ENCODE measurements at places on chromosomes 16 and 17. TPM values are rescaled to one million over a fixed set of nuclear protein-coding genes. Genes with fewer than 3 reads are reported as not detected.

The RTN4RL1 gene
- polyA plus RNA-seq = 1.8 TPM

The MRPL10 gene
- 62.8 TPM for polyA plus RNA-seq

The CES3 gene
- polyA plus RNA-seq = 2.1 TPM

The ARL17A gene
- 10.0 TPM for polyA plus RNA-seq

The TEKT3 gene
- not detected for polyA plus RNA-seq

The TRIM72 gene
- polyA plus RNA-seq = not detected

The SERPINF2 gene
- polyA plus RNA-seq = 2.4 TPM

The ZNF646 gene
- polyA plus RNA-seq = 9.1 TPM

The DNAI2 gene
- not detected for polyA plus RNA-seq

DNA sequence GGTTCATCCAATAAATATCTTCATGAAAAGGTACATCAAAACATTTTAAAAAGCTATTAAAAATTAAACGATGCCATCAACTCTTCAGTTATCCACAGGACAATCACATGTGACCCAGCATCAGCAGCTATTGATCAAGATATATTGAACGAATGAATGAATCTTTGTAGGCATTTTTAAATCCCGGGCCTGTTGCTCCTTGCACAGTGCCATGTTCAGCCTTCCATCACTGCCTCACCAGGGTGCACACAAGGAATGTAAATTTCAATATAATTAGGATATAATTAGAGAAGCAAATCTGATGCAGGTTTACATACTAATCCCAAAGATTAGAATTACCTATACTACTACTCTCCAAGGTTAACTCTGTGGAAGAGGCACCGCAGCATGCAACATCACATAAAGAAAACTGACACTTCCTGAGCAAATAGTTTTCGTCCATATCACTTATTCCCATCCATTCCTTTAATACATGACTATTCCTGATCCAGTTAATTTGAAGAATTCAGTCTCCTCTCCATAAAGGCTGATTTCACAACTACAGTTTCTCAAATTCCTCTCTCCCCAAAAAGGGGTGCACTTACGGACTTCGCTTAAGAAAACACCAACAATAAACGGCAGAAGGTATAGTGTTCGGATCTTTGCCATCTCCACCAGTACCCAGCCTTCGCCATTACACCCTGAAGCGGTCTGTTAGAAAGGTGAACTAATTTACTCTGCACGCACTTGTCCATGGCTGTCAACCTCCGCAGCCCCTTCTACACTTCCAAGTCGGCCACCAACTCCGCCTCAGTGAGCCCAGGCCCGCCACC, 938 bp downstream of the NCOR1 start:
- no peak for DNase-seq

GRCh38 chr17:82338858-82339633, 5.5 kb upstream of the SECTM1 start:
- peak; percentile 94 for DNase-seq

GRCh38 chr16:6106061-6106460, 1008.5 kb upstream of the EEF2KMT start:
- DNase-seq = no peak

- DNase-seq = no peak
Measured at GRCh38 chr17:22374741-22375140, 682.4 kb downstream of the KCNJ18 start.

DNA sequence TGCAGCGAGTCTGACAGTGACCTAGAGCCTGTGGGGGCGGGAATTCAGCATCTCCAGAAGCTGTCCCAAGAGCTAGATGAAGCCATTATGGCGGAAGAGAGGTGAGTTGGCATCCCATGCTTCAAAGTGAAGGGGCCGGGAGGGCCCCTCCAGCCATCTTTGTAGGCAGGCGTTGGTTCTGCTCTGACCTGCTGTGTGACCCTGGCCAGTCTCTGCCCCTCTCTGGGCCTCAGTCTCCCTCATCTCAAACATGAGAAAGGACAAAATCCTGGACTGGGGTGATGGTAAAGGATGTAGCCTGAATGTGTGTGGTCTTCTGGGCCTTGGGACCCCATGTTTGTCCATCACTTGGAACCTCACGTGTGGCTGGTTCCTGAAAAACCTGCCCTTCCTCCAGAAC, 5.1 kb downstream of the PIMREG start:
- DNase-seq = no peak

GRCh38 chr17:41942626-41943373, 12.4 kb downstream of the ODAD4 start:
- no peak for DNase-seq

DNA sequence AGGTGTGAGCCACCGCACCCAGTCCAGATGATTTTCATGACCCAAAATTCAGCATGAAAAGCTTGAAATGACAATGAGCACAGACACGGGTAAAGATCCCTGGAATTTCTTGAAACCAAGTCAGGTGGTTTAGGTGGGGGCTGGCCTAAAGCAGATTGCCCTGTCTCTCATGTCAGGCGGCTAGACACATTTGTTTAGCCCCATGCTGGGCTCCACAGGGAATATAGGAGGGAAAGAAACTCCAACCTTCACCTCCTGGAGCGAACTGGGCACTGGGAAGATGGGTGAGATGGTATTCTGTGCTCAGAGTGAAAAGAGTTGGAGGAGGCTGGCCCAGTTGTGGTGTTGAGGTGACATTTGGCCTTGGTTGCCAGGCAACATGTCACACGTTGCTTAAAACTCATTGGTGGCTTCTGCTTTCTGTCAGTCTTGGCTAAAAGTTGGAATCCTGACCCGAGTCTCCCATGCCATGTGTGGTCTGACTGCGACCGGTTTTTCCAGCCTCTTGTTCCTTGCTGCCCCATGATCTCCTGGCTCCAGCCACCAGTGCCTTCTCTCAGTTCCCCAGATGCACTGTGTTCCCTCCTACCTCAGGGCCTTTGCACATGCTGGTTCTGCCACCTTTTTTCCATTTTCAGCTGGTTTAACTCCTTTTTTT, 113.7 kb downstream of the ABCC6 start:
- no peak for DNase-seq

Measured in A549 (cell line).